ENCODE measurements at places on chromosomes 12 and 14.
A peak's percentile ranks its signal among the peaks of the same experiment; 100 is the strongest.

DNA sequence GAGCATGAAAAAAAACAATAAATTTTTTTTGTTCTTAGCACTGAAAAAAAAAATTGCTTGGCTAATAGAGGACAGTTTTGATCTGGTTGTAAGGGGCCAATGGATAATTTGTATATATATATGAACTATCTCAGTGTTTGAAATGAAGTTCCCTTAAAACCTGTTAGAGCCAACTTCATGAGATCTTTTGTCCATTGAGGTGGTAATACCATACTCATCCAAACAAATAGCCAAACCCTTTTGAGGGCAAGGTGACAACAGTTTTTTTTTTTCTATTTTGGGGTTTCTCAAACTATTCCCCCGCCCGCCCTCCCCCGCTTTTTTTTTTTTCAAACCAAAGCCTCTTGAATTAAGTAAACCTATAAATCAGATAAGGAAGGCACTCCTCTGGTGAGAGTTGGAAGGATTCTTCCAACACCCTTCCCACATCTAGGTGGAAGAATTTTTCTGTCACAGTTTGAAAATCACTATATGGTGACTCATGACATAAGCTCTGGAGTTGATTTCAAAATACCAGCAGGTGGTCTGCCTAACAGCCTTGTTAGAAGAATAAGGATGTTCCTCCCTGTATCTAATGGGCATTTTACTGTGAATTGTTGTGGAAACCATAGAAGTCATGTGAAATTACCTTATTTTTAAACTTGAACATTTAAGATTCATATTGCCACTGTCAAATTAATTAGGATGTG lies 10.2 kb downstream of the ARHGAP5 start:
- no peak for DNase-seq

DNA sequence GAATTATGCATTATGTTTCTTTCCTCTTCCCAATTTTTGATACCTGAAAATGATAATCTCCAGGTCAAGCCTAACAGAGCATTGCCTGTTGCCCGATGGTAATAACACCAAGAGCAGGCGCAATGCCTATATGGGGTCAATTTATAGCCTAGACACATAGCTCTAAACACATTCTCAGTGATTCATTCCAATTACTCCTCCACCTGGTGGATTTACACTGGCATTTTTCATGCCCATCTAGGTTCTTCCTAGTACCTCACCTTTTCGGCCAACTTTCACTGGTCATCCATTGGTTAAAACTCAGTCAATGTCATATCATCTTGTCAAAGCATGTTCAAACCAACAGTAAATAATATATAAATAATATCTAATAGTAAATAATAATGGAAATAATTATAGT lies 53.1 kb downstream of the EIF2S3B start:
- DNase-seq: no peak

DNA sequence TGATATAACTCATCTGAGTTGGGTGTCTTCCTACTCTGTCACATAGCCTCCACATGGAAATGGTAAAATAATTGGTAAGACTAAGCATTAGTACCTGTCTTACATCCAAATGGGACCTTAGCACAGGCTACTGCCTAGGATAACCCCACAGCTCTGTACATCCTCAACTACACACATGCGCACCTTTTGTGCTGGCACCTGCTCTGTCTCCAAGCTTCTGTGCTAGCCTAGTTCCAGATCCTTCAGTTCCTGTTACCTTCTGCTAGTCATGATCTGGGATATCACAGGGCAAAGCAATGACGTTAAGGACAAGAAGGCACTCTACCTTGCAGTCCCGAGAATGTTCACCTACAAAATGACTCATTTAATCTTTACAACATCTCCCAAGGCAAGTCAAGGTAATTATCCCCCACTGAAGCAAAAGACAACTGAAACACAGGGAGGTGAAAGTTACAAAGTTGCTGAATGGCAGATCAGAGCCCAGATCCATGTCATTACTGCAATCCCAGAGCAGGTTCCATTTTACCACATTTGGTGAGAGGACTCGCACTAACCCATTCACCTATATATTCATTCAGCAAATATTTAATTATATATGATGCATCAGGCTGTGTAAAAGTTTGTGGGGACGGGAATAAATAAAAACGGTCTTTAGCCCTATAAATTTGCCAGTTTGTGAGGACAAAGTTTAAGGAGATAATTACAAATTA lies 61.7 kb downstream of the PPM1H start:
- no peak for DNase-seq

DNA sequence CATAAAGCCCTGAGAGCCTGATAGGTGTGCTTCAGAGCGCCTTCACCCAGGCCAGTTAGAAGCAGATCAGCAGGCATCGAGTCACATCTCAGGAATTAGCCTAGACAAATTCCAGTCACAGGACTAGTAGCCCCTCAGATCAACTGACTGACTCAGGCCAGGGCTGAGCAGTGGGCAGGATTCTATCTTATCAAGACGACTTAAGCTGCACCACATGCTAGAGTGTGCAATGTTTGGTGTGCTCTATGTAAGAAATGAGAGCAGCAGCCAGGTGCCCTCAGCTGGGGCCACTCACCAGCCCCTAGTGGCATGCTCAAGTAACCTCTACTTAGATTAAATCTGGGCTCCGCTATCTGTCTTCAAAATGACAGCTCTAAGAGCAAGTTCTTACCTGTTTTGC lies 19.7 kb upstream of the NGB start:
- no peak for DNase-seq

GRCh38 chr14:36208690-36209278 lies 32.3 kb upstream of the PTCSC3 start:
- no peak for DNase-seq

DNA sequence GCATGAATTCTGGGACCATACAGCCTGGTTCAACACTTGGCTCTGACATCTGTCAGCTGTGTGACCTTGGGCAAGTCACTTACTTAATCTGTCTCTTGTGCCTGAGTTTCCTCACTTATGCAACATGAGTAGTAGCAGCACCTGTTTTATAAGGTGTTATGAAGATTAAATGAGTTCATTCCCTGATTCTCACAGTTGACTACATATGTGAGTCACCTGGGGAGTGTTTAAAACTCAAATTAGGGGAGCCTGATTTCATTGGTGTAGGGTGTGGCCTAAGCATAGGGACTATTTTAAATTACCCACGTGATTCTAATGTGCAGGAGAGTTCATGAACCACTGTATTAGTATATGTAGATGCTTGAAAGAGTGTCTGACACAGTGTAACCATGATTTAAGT lies 36.7 kb upstream of the TMEM233 start:
- no peak for DNase-seq

DNA sequence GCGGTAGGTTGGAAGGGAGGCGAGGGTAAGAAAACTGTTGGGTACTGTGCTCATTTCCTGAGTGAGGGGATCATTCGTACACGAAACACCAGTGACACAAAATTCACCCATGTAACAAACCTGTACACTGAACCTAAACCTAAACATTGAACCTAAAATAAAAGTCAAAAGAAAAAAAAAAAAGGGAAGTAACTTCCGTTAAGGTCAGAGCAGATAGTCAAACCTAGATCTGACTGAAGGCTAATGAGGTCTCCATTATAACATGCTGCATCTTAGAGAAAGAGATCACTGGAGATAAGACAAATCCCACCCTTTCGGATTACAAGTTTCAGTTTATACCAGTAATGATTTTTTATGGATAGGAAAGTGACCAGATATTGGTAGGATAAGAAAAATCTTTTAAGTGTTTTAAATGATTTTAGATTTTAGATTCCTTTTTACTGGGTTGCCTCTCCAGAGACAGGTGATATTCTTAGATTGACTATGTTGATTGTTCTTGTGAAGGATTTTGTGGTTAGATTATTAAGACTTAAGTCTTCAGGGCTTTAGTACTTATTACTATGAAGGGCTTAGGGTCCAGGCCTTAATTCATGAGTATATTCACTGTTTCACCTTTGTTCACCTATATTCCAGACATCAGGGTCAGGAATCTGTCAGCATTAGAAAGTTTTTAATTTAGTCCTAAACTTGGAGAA lies 11.2 kb upstream of the NCKAP1L start:
- no peak for DNase-seq

- DNase-seq: no peak
Measured at GRCh38 chr12:108483213-108484059, 31.6 kb upstream of the FICD start.

DNA sequence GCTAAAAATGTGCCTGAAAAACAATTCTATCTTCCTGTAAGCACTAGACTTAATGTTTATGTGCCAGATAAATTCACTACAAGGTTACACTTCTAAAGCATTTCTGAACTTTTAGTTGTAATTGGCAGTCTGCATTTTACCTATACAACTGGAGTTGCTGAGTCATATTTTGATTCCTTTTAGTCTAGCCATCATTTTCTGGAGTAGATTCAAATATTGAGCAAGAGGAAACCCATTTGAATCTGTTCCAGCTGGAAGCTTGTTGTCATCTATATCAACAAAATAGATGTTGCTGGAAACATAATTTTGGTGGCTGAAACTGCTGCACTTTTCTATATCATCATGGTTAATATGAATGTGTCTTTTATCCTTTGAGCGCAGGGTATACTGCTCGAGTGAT lies 122.2 kb upstream of the CCDC175 start:
- no peak for DNase-seq

DNA sequence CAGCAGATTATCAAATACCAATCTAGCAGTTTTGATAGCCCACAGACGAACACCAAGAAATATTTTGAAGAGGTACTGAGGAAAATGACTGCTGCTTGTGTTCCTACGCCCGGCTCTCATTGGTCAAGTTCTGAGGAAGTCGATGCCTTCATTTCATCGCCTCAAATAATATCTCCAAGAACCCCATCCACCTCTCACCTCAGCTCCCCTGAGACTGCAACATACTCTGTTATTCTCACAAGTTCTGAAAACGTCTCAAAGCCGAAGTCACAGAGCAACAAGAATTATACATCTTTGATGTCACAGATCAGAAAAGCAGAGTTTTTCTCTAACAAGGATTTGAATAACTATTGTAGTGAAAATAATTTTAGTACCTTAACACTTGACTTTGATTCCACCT lies 55.5 kb upstream of the BCAT1 start:
- no peak for DNase-seq

- DNase-seq: no peak
Measured at GRCh38 chr14:67442139-67442906, 30.4 kb upstream of the PLEK2 start.

DNA sequence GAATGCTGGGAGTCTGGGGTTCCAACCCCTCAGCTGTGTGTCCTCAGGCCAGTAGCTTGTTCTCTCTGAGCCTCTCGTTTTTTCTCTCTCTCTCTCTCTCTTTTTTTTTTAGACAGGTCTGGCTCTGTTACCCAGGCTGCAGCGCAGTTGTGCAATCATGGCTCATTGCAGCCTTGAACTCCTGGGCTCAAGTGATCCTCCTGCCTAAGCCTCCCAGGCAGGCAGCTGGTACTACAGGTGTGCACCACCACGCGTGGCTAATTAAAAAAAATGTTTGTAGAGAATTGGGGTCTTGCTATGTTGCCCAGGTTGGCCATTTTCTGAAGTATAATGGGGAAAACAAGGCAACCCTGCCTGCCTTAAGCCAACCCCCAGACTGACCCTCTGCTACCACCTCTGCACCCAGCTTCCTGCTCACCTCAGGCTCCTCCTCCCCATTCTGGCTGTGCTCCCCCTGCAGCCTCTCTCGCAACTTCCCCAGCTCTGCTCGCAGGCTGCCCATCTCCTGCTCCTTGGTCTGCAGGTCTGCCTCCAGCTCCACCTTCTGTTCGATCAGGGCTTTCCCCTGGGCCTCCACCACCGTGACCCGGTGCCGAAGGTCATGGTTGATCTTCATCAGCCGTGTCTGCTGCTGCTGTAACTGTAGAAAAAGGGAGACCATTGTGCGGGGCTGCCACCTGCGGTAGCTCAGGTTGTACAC lies 35.2 kb downstream of the RILPL1 start:
- DNase-seq: no peak

DNA sequence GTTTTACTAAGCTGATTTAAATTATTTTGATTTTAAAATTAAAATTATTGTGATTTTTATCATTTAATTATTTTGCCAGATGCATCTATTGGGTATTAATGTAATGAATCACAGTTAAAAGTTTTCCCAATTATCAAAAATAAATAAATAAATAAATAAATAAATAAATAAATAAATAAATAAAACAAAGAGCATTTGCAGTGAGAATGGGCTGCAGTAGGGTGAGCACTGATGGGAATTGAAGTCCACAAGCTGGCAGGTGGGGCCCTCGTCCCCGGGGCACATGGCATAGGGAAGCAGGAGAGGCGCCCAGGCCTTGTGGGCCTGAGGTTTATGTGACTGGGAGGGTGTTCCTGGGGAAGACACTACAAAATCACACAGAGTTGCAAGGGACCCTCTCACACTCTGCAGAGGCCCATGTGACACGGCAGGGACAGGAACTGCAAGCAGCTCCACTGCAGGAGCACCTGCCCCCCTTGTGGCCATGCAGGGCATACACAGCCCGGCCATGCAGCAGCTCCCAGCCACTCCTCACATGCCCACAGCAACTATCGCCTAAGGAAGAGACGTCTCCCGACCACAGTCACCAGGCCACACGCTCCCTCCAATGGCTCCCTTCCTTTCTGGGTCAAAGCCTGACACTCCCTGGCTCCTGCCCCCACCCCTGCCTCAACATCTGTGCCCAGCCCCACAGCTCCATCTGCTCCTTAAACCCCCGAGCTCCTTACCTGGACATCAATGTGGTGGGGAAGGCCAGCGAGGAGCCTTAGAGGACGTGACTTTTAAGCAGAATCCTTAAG lies 256.3 kb upstream of the SFSWAP start:
- DNase-seq: peak; percentile 36

DNA sequence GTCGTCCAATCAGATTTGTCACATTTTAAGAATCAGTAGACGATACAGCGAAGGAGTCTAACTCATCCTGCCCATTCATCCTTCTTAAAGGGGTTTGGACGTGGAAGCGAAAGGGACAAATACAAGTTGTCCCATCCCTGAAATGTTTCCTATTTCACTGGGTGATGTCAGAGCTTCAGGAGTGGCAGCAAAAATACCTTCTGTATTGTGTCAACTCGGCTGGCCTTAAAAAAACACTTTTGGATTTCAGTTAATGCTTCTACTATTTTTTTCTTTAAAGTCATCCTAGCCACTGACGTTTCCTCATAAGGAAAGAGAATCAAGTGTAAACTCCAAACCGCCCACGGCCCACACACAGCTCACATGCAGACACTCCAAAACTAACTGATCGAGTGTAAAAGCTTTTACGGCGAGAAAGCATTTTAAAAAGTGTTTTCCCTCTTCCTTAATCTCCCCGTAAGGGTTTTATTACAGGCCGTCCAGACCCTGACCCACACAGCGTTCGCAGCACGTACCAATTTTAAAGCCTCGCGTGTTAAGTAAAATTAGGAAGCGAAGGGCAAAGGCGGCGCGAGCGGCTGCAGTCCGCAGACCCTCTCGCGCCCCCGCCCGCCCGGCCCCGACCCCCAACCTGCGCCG lies 593 bp downstream of the CFL2 start:
- peak; percentile 19 for DNase-seq

GRCh38 chr12:120220838-120221575 lies 20.1 kb upstream of the RPLP0 start:
- no peak for DNase-seq

- no peak for DNase-seq
Measured at GRCh38 chr14:105767315-105767714, 240.9 kb downstream of the TMEM121 start.

DNA sequence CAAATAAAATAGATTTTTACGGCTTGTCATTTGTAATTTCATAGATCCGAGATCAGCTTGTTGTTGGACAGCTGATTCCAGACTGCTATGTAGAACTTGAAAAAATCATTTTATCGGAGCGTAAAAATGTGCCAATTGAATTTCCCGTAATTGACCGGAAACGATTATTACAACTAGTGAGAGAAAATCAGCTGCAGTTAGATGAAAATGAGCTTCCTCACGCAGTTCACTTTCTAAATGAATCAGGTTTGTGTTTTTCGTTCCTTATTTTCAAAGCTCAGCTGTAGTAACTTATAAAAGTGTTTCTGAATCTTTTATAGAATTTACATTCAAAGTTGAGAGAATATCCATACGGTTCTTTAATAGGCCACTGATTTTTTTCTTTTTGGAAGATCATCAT lies 89.1 kb downstream of the LRRK2 start:
- DNase-seq: no peak
